SK-N-MC (cell line): ENCODE measurements at places on chromosomes 4 and X.

DNA sequence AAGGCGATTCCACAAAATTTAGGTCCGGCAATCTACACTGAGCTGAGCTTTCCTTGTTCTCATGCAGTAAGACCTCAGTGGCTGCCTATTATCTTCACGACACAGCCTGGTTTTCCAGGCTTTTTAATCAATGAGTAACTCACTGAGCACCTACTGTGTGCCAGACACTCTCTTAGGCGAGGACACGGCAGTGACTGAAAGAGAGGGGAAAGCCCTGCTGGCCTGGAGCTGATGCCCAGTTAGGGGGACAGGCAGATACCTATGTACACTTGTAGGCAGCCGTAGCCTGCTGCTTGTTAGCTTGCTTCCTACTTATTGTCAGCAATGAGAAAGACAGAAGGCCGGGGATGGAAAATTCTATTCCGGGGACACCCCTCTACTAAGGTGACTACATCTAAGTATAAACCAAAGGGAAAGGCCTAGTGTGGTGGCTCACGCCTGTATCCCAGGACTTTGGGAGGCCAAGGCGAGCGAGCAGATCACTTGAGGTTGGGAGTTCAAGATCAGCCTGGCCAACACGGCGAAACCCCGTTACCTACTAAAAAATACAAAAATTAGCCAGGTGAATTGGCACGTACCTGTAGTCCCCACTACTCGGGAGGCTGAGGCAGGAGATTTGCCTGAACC, 3.8 kb downstream of the WDR1 start:
- no peak for DNase-seq

GRCh38 chr4:106425576-106425975, 57.0 kb upstream of the GIMD1 start:
- no peak for DNase-seq

DNA sequence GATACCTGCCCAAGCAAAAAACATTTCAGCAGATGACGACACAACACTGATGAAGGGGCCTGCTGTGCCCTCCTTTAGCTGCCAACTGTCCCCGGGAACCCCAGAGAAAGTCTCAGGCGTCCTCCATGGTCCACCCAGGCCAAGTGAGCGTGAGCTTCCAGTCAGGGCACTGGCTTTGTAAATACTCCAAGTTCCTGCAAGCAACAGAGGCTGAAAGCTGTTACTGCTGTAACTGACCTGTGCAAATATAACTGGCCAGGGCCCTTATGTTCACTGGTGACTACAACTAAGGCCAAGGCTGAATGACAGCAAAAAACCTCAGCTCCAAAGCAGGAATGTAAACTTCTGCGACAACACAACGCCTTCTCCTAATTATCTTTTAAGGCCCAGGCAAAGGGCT, 8.2 kb downstream of the WDR1 start:
- DNase-seq: no peak

GRCh38 chrX:18971506-18971905, 12.4 kb downstream of the PHKA2 start:
- no peak for DNase-seq

DNA sequence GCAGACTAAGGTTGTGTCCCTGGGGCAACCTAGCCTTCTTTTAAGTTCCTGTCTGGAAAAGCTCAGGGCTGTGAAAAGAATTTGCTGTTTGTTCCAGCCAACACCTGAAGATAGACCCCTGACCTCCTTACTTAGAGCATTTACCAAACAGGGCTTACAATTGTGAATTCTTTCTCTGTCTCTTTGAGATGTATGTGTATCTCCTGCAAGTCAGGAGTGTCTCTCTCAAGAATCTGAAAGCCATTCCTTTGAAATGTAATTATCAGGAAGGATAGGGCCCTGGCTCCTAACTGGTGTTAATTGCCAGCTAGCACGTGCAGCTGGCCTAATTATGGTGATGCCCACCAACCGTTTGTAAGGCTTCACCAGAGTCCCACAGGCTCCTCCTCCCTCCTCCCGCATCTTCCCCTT, 18.2 kb downstream of the CCNG2 start:
- DNase-seq: no peak

- DNase-seq: no peak
Observed at GRCh38 chr4:159463235-159463634, 360.4 kb downstream of the RAPGEF2 start.

DNA sequence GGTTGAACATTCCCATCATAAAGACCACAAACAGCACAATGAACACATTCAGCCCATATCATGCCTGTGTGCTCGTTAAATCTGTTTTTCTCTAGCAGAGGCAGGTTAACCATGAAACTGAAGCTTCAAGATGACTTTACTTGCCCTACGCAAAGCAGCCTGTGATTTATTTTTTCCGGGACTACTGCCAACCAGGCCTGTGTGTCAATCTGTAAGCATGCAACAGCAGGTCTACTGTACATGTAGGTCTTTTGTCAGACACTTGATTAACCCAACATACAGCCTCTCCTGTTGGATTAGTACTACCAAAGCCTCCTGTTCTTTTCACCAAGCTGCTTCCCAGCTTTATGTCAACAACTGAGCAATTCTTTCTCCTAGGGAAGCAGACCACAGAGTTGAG, 85.5 kb upstream of the ACSL1 start:
- DNase-seq: no peak

- no peak for DNase-seq
Observed at GRCh38 chr4:54607521-54607920, 50.2 kb upstream of the KIT start.

DNA sequence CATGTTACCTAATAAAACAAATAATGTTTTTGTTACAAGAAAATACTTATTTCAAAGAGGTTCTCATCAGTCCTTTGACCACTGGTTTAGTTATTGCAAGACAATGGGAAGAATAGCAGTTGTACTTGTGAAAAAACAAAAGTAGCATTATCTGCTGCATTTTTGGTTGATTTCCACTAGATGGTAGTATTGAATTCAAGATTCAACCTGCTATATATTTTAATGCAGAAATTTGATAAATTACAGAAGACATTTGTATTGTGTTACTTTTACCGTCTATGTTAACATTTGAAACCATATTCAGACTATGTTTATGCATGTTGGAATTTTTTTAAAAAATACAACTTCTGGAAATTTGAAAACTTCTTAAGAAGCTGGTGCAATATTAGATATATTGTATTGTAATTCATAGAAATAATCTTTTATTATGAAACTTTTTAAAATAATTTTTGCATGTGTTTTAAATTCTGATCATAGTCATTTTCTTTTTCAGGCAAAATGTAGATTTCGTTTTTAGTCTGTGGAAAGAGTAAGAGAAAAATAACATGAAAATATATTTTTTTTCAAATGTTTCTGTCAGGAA, 56.4 kb downstream of the SPCS3 start:
- no peak for DNase-seq

DNA sequence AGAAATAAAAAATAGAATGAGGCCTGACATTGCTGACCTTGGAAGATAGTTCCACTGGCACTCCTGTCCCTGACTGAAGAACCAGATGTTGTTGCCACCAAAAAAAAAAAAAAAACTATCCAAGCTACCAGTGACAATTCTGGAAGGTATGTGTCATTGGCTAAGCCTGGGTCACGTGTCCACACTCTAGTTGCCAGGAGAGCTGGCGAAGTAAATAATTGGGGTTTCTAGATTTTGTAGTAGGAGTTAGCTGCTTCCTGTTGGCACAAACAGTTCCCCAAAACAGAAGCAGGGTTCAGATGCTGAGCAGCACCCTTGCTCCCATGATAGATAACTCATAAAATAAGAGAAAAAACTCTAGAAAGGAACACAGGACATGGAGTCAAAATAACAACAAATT, 20.5 kb downstream of the MND1 start:
- no peak for DNase-seq

GRCh38 chrX:41906515-41907187, 16.7 kb downstream of the CASK start:
- DNase-seq: no peak
